Retinal pigment epithelial cell (primary cell): ENCODE measurements at places on chromosomes 6 and 20.

GRCh38 chr6:456358-456867, 64.9 kb downstream of the IRF4 start:
- no peak for DNase-seq

- DNase-seq = no peak
Observed at GRCh38 chr6:39791311-39791710, 865 bp upstream of the DAAM2 start.

GRCh38 chr6:87071683-87072082, 23.2 kb downstream of the CGA start:
- no peak for DNase-seq

- DNase-seq = no peak
Observed at GRCh38 chr6:44078827-44079671, 48.2 kb downstream of the MRPL14 start.

- DNase-seq = no peak
Observed at GRCh38 chr20:58393299-58393698, 4.3 kb downstream of the VAPB start.
